ENCODE measurements at places on chromosomes 6 and 20.

- DNase-seq: peak; percentile 6
These were observed 31.8 kb downstream of the TREML1 start for GRCh38 chr6:41122373-41122772.

- DNase-seq: peak; percentile 58
These were observed 357.5 kb downstream of the HDGFL1 start for GRCh38 chr6:22926790-22927354.

DNA sequence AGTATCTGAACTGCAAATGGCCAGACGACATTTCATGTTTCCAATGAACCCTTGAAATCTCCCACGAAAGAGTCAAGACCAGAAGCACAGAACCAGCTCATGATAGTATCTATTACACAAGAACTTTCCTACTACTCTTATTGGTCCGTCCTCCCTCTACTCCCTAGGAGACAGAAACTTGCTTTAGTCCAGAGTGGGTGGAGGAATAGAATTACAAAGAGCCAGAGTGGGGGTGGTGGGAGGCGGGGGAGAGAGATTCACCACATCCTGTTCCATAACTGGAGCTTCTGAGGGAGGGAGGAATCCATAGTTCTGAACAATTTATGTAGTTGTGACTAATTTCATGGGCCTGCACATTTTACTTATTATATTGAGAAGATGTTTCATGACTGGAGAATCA is 18.5 kb upstream of the WFDC10A start:
- DNase-seq: peak; percentile 74

- DNase-seq: no peak
These were observed 417.9 kb downstream of the CD109 start for GRCh38 chr6:74113901-74114300.

- DNase-seq: no peak
These were observed 155.2 kb upstream of the INSM1 start for GRCh38 chr20:20212675-20213096.

GRCh38 chr6:49606721-49607390 is 29.8 kb downstream of the RHAG start:
- peak; percentile 93 for DNase-seq

DNA sequence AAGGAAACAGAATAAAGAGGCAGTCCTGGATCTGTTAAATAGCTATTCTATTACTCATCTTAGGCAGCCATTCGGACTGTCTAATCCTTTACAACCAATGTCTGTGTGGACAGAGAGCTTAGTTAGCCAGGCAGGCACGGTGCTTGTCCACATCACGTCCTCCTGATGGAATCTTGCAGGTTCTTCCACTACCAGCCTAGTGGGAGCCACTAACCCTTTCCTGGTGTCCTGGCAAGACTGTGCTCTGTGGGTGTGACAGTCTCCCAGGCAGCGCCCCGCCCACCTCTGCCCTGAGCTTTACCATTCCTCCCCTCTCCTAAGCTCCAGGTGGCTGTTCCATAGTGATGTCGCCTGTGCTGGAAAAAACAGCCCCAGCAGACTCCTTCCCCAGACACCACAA is 78.3 kb upstream of the CLDN20 start:
- no peak for DNase-seq

DNA sequence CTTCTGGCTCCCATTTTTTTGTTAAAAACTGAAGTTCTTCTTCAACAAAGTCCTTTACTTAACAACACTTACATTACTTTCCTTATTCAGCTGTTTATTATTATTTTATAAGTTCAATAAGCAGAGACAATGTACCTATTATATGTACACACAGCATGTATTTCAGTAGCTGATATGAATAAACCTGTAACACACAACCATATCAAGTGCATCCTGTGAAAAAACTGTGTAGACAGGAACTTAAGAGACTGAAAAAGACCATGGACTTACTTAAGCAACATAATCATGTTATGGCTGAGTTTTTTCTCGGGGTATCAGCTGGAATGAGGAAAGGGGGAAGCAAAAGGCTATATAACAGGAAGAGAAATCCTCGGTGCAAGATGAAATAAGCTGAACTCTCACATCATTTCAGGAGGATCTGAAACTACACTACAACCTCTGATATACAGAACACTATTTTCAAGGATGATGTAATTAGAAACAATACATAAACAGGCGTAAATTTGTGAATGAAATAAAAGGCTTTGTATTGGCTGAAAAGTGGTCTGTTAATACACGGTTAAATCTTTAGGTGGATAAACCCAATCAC is 70.9 kb downstream of the REV3L start:
- no peak for DNase-seq

GRCh38 chr6:90098001-90098531 is 198.6 kb downstream of the BACH2 start:
- DNase-seq: peak; percentile 91

DNA sequence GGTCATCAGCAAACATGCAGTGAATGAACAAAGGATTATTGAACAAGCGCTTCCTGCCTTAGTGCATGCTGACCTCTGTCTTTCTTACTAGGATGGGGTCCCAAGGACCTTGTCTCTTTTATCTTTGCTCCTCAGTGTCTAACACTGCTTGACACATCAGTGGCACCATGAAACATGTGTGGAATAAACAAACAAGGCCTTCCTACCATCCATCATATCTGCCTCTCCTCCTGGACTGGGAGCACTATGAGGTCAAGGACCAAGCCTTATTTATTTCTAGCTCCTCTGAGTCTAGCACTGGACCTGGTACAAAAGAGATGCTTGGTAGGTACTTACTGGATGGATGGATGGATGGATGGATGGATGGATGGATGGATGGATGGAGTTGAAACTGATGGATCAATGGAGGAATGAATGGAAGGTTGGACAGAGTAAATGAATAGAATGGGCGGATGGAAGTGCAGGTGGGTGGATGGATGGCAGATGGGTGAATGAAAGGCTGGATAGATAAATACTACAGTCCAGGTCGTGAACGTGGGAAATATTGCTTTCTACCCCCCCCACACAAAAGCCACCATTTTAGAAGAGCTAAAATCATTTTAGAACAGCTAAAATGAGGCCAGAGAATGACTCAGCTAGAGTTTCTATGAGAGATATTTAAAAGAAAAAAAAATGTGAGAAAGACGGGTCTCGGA is 104.1 kb upstream of the PTPN1 start:
- no peak for DNase-seq

- DNase-seq: no peak
These were observed 56.5 kb downstream of the DTNBP1 start for GRCh38 chr6:15606347-15606746.
